ENCODE measurements at places on chromosomes 6 and 20.

DNA sequence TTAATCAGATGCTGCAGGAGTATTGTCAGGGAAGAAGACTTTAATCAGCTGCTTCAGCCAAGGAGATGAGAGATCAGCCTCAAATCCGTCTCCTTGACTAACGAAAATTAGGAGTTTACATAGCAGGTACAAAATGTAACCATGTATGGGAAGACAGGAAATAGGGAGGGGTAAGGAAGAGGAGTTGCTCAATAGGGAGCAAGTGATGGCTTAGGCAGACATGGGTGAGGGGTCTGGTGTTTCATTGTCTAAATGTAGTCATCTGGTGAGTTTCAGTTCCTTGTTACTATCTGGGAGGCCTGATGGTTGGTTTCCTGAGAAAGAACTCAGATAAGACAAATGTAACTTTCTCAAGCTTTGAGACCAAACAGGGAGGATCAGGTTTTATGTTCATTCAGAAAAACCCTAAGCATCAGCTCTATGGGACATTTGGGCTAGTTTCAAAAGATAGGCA is 217.3 kb upstream of the SULF2 start:
- no peak for DNase-seq

DNA sequence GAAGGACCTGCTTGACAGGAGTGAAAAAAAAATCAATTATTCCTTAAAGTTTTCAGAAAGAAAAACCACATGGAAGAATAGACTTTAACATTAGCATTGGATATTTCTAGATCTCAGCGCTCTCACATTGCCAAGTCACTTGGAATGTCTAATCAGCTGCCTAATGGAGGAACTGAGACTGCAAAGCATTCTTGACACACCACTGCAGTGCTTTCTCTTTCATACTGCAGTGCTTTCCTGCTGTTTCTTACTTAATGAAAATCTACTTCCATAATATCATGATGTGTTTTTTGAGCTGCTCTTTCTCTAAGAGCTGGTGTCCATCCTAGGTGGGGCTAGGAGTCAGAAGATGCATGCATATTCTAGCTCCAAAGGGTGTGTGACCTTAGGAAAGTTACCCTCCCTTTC is 20.4 kb upstream of the MCM3 start:
- DNase-seq = no peak

GRCh38 chr6:165883851-165884640 is 221.0 kb upstream of the PDE10A start:
- no peak for DNase-seq

- DNase-seq = no peak
These were observed 31.8 kb downstream of the FITM2 start for GRCh38 chr20:44279228-44279627.

GRCh38 chr6:13302291-13302690 is 26.0 kb downstream of the TBC1D7 start:
- DNase-seq = no peak

GRCh38 chr6:111823831-111824607 is 49.2 kb downstream of the FYN start:
- DNase-seq = no peak

DNA sequence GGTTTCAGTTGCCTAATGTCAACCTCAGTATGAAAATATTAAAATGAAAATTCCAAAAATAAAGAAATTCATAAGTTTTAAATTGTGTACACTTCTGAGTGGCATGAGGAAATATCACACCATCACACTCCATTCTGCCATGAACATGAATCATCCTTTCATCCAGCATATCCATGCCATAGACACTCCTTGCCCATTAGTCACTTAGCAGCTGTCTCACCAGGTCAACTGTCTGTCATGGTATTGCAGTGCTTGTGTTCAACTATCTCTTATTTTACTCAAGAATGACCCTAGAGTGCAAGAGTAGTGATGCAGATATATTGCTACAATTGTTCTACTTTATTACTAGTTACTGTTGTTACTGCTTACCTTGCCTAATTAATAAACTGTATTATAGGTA is 712.4 kb downstream of the EPHA7 start:
- no peak for DNase-seq

DNA sequence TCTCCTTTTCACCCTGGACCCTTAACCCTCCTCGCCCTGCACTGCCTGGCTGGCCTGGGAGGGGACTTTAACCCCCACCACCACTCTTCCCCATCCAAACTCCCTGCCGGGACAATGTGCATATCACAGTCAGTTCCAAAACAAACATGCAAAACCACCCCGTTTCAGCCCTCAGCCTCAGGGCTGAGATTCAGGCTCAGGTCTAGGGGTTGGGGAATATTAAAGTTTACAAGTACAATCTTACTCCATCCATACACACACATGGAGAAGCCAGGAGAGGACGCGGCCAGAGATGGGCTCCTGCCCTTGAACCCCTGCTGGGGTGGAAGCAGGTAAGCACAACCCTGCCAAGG is 534 bp downstream of the KIAA1755 start:
- no peak for DNase-seq

GRCh38 chr6:63261820-63262219 is 50.6 kb downstream of the FKBP1C start:
- no peak for DNase-seq

DNA sequence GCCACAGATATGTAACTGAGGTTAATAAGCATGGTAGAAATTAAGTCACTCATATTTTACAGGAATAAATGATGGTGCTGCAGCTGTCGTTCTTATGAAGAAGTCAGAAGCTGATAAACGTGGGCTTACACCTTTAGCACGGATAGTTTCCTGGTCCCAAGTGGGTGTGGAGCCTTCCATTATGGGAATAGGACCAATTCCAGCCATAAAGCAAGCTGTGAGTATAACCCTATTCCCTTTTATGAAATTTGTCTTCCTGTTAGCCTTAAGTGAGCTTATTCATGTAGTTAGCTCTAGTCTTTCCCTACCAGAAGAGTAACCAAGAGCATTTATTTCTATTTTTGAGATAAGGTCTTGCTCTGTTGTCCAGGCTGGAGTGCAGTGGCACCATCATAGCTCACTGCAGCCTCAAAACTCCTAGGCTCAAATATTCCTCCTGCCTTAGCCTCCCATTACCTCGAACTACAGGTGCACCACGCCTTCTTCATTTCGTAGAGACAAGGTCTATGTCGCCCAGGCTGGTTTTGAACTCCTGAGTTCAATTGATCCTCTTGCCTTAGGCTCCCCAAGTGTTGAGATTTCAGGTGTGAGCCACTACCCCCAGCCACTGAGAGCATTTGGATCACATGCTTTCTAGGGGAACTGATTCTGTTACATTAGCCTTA is 12.0 kb downstream of the TCP1 start:
- DNase-seq = no peak

DNA sequence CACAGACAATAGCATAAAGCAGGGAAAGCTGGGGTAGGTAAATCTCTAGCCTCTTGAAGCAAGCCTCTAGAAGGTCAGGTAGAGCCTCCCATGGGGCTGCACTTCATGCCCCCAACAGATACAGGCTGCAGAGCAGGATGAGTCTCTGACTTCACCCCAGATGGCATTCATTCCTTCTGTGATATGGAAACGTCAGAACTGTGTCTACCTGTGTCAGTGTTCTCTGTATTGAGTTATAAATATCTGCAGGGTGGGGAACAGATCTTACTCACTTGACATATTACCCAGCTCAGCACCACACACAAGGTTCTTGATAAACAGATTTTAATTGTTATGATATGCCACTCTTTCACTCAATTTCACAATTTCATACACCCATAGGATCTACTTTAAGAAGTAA is 2.1 kb downstream of the LGSN start:
- no peak for DNase-seq

GRCh38 chr6:152952045-152952444 is 30.8 kb downstream of the FBXO5 start:
- no peak for DNase-seq

- no peak for DNase-seq
These were observed 156.1 kb upstream of the LRFN2 start for GRCh38 chr6:40743226-40743625.

- DNase-seq = no peak
These were observed 330.8 kb upstream of the PREP start for GRCh38 chr6:105733556-105734162.

GRCh38 chr6:142850679-142851423 is 94.1 kb downstream of the HIVEP2 start:
- DNase-seq = no peak

GRCh38 chr6:36769676-36770499 is 69.4 kb downstream of the CPNE5 start:
- no peak for DNase-seq

- DNase-seq = no peak
These were observed 15.8 kb downstream of the RNF8 start for GRCh38 chr6:37369321-37370201.

DNA sequence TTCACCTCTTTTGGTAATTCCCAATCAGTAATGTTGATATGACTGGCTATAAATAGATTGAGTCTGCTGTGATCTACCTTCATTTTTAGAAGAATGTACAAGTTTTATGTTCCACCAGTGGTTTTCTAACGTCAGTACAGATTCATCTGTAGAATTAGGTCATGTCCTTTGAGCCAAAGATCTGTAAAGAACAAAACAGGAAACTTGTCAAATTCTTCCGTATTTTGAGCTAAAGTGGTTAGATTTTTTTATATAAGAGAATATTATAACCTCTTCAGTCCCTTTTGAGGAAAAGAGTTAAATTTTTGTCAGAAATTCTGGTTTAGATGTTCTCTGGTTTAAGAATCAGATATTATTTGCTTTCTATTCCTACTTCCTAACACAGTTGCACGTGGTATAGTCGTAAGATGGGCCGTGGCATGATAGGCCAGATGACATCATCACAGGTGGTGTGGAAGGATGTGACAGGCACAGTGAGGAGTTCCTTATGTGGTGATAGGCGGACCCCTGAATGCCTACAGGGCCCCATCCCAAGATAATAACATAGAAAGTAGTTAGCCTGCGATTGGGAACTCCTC is 62.3 kb downstream of the SNX9 start:
- DNase-seq = no peak

- no peak for DNase-seq
These were observed 16.5 kb upstream of the WFDC9 start for GRCh38 chr20:45647441-45648050.

Data from activated gamma-delta T cell (primary cell).